ENCODE measurements at places on chromosomes 2 and 18.

- no peak for DNase-seq
Measured at GRCh38 chr2:109547280-109547679, 66.5 kb downstream of the SEPTIN10 start.

GRCh38 chr2:727071-727470, 49.9 kb upstream of the TMEM18 start:
- no peak for DNase-seq

DNA sequence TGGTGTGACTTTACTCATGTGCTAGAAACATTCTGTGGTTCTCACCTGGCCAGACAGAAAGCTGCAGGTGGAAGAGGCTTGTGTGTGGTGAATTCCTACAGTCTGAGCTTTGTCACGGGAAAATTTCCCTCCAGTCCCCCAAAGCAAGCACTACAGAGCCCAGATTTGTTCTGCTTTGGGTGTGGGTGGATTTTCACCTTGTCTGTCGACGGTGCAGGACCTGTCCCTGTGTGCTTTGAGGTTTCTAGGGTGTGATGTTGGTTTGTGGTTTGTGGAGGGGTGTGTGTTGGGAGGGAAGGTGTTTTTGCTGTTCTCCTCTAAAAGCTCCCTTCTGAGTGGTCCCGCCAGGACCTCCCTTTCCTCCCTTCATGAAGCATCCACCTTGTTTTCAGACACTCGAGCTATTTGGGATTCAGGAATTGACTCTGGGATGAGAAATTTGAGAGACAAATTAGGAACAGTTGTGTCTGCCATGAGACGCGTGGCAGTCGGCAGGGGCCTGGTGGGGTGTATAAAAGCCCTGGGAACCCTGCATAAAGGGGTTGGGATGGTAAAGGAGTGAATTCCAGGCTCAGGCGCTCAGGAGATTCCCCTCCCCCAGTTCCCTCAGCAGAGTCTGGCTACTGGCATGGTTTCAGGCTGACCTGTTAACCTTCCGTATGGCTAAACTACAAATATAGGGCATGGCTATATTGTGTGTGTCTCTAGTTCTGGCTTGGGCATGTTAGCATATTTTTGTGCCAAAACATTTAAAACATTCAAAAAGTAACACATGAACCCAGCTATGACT, 65.5 kb downstream of the DGKD start:
- no peak for DNase-seq

DNA sequence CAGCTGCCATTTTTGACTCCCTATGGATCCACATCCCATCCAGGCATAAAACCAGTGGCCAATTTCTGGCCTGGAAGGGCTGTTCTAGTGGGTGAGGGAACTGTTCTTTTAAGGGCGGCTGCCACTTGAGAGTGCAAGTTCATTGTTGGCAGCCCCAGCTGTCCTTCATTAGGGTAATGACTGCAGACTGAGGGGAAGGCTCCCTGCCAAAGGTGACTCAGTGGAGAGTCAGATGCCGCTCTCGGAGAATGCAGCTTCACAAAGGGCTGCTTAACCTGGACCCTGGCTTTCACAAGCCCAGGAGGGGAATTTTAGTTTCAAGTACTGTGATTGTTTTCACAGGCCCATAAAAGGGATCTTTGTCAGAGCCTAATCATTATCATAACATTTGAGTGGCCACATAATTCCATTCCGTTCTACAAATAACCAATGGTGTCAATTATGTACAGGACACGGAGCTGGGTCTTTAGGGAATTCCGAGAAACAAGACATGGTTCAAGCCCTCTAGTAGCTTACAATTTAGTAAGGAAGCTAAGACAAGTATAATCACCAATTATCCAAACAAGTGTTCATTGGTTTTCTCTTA, 235.7 kb downstream of the CDCA7 start:
- peak; percentile 61 for DNase-seq

- DNase-seq = peak; percentile 67
Measured at GRCh38 chr2:207768866-207769596, 675 bp downstream of the FZD5 start.

DNA sequence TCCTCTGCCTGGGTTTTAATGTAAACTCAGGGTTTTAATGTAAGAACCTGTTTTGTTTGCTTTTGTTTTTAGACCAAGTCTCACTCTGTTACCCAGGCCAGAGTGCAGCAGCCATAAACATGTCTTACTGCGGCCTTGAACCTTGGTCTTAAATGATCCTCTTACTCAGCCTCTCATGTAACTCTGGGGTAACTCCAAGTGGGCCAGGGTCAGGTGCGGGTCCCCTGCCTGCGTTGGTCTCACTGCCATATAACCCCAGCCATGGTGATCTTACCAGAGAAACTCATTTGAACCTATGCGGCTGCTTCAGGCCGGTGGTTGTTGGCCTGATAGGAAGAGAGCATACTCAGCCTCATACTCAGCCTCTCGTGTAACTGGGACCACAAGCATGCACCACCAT, 89.3 kb downstream of the AGAP1 start:
- no peak for DNase-seq

DNA sequence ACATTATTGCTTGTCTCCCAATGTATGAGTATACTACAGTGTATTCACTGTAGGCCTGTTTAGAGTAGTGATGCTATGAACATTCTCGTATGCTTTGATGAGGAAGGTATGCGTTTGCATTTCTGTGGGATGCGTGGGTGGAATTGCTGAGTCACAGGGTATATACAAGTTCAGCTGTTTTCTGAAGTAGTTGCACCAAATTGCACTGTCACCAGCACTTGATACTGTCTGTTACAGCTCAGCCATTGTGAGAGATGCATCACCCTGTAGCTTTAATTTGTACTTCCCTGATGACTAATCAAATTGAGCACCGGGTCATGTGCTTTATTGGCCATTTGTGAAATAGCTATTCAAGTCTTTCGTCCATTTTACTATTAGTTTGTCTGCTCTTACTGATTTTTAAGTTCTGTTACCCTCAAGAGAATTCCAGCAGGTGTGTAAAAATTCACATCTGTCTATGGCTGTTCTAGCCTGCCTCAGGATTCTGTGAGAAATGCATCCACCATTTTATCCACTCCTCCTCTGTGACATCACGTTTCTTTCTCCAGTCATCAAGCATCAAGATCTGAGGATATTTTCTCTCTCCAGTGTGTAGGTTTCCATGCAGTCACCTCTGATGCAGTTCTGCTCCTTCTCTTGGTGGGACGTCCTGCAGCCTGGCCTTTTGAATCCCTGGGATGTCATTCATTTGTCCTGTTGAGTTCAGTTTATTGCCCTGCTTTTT, 72.5 kb downstream of the DGKD start:
- no peak for DNase-seq

DNA sequence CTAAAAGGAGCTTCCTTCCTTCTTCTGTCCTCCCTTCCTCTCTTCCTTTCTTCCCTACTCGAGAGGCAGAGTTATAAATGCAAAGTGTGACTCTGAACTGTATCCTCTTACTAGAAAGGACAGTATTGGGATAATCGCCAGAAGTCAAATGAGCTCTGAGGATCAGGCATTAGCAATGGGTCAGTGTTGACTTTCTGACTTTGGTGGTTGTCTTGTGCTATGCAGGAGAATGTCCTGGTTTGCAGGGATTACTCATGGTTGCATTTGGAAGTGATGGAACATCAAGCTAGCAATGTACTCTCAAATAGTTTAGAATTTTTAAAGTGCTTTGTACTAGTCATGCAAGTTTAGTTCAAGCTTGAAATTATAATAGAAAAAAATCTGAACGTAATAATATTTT, 115.6 kb downstream of the TXNL1 start:
- DNase-seq = no peak

- DNase-seq = no peak
Measured at GRCh38 chr18:6951336-6952090, 166.1 kb downstream of the LAMA1 start.

DNA sequence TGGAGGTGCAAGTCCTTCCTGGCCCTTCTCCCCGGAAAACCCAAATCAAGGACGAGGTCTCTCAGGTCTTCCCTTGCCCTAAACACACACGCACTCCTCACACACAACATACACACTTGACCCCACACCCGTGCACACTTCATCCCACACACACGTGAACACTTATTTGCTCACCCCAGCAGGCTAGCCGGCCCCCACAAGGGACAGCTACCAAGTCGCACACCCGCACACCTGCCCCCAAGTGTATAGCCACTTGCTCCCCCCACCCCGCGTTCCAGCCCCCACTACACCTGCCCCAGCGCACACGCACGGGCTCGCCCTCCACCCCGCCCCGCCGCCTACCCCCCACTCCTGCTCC, 359 bp downstream of the TGFBRAP1 start:
- DNase-seq = peak; percentile 50

Data from lower lobe of right lung (tissue), 2 donors.